ENCODE measurements at places on chromosomes 7 and 10. TPM values are rescaled to one million over a fixed set of nuclear protein-coding genes. Genes with fewer than 3 reads are reported as not detected.

GPR15LG gene
- not detected for total RNA-seq

GRCh38 chr10:112871021-112871420 is 79.0 kb upstream of the TCF7L2 start:
- no peak for DNase-seq

DNA sequence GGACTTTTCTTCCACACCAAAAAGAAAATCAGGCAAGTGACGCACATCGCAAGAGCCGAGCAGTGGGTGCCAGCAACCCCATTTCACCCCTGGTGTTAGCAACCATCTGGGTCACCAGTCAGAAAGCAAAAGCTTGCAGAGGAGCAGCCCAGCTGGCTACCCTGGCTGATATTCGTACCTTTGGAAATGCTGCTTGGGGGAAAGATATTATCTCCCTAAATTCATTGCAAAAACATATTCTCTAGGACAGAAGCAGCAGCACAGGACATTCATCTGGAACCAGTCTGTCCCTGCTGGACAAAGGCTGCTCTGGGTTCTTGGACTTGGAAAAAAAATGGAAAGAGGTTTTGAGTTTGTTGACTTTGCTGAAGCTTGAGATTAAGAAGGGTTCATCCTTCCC is 45.8 kb downstream of the ERLIN1 start:
- no peak for DNase-seq

- DNase-seq: peak; percentile 75
Observed at GRCh38 chr10:110226543-110226925, 19.1 kb downstream of the MXI1 start.

DNA sequence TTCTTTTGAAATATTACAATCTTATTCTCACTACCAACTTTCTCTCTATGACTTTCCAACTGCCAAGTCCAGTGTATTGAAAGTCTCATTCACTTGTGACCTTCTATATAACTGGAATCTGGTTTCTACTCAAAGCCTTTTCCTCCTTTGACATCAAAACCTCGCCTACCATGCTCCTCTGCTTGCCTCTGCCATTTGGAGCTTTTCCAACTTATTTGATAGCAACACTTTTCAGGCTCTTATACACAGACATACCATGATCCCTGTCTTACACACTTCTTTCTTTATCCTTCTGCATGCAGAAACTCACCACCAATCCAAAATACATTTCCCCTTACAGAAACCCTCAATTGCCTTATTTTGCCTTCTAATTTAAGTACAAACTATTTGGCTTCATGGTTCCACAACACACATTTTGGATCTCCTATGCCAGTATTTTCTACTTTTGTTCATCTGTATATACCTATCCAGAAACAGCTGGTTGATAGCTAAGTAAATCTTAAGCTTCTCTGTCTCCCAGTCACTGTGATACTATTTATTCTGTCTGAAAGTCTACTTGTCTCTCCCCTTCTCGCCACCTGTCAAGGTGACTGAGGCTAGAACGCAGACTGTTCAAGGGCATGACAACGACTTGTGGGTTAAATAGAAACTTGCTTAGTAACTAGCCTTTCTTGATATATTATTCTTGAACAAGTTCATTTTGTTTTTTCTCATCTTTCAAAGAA is 22.4 kb downstream of the GNG11 start:
- DNase-seq: no peak

- peak; percentile 17 for DNase-seq
Observed at GRCh38 chr7:123746931-123747488, 1.8 kb downstream of the WASL start.

DNA sequence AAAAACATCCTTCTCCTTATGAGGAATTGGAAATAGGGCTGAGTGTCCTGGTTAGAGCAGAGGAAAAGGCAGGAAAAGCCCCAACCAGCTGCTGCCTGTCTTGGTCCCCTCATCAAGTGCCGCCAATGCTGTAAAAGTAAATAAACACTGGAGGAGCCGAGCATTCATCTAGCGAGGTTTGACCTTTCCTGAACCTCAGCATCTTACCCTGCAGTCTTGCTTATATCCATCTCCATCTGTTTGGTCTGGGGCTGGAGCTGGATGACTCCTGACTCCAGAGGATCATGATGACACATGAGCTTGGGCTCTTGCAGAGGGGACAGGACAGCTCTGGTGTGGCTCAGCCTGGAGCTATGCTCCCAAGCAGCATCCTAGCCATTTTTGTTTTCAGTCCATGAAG is 501.1 kb downstream of the TNS3 start:
- no peak for DNase-seq

DNA sequence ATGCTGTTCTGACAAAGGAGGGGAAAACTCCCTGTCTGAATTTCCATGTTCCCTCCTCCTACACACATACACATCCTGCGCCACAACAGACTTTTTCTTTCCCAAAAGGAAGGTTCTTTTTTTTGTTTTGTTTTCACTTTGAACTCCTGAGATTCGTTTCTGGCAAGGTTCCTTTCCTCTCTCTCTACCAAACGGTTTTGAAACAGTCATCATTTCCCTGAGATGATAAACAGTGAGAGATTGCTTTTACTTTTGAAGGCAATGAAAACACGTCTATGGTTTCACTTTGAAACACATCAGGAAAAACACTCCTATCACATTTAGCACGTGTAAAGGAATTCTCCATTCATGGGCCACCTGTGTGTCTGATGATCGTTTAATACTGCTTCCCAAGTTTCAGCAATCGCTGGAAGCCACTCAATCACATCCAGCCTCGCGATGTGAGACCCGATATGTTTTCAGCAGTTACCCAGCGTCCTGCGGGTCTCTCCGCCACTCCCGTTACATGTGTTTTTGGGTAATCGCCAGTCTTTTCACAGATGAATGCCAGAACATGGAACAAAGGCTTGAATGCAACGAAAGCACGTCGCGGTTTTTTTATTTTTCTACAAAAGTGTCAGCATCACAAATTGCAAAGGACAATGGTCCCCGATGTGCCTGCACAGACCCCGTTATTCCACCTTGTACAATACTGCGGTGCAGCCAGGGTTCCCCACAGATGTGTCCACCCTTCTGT is 62.8 kb upstream of the CUX1 start:
- DNase-seq: no peak

- DNase-seq: no peak
Observed at GRCh38 chr7:36314491-36314890, 75.2 kb upstream of the ANLN start.

GRCh38 chr7:81492910-81493309 is 276.9 kb downstream of the HGF start:
- DNase-seq: no peak

GRCh38 chr7:14048889-14049288 is 59.4 kb upstream of the ETV1 start:
- DNase-seq: peak; percentile 22

DNA sequence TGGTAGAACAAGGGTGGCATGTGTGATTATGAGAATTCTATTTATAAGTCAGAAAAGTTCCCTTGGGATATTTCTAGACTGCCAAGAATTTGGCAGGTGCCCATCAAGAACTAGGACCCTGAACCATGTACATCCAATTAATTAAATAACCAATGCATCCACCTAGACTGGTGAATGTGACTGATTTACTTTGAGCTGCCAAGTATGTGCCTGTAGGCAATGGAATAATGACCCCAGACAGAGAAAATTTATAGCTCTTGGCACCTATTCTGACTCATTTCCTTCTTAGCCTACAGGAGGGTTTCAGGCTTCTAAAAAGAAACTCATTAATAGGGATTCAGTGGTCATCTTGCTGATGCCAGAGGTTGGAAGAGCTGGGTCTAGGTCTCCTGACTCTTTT is 54.9 kb downstream of the KCNH2 start:
- DNase-seq: no peak

Data from HT-29 (cell line).